ENCODE measurements at places on chromosomes 4 and X.

DNA sequence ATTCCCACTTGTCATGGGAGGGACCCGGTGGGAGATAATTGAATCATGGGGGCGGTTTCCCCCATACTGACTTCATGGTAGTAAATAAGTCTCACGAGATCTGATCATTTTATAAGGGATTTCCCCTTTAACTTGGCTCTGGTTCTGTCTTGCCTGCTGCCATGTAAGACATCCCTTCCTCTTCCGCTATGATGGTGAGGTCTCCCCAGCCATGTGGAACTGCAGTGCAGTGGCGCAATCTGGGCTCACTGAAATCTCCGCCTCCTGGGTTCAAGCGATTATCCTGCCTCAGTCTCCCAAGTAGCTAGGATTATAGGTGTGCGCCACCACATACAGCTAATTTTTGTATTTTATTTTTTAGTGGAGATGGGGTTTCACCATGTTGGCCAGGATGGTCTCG is 2.9 kb downstream of the HPGDS start:
- no peak for DNase-seq

- DNase-seq: no peak
Measured at GRCh38 chrX:41689711-41690110, 938 bp downstream of the GPR34 start.

DNA sequence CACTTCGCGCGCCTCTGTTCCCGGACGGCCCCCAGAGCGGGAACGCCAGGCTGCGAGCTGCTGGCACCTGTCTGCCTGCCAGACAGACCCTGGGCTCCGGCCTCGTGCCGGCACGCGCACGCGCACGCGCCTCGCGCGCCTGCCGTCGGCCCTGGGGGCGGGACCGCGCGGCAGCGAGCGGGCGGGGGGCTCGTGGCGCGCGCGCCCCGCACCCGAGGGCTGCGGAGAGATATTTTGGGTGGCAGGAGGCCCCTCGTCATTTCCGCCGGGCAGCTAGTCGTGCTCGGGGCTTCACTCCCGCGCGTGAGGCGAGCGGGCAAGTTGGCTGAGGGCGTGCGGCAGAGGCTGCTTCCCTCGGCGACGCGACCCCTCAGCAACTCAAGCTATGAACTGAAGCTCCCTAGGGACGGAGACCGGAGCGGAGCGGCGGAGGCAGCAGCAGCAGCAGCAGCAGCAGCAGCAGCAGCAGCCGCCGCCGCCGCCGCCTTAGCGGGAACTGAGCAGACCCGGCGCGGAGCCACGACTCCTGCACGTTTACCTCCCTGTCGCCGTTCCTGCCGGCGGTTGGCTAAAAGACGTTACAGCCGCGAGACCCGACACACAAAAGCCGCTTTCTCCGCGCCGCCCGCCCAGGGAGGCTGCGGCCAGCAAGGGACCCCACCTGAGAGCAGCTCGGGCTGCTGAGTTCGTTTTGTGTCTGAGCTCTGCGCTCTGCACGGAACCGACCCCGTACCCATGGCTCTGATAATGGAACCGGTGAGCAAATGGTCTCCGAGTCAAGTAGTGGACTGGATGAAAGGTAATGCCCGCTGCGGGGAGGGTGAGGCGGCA is at the start of gene CNKSR2:
Gene CNKSR2 (plus strand): TSS at position 256 of the 831 bp plus-strand sequence. CDS start 480 bp downstream, at position 736.
- no peak for DNase-seq

GRCh38 chrX:110222497-110223257 is 95.2 kb downstream of the AMMECR1 start:
- no peak for DNase-seq

DNA sequence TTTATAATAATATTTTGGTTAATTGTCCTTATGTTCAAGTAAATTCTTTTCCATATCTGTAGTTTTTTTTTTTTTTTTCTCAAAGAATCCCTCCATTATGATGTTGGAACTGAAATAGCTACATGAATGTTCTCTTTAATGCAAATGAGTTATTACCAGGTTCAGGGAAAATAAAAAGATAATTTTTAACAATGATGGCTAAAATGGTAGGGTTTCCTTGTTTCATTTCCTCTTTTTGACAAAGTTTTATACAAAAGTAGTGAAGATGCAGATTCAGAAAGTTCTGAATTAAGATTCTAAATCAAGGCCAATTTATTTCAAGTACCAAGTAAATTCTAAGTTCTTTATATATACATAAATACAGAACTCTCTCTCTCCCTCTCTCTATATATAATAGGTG is 779.0 kb upstream of the INTU start:
- no peak for DNase-seq

GRCh38 chr4:768076-768475 is 57.9 kb downstream of the CPLX1 start:
- no peak for DNase-seq

DNA sequence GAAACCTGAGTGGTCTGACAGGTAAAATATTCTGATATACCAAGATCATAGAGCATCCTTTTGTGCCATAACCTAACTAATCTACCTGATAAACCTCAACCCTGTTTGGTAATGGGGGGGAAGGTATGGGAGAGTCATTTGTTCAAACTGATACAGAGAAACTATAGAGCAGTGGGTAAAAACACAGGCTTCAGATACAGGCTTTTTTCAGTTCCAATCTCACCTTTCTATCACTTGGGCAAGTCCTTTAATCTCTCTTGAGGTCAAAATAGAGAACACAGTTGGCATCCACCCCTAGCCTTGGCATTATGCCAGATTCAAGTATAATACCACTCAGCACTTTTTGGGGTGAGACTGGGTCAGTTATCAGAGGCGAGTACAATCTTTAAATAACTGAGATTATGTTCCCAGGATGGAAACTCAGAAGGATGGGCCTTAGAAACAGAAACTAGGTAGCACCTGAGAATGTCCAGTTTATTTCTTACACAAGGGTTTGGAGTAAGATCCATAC is 880 bp upstream of the ETDC start:
- no peak for DNase-seq

- DNase-seq: peak; percentile 64
Measured at GRCh38 chr4:41339812-41340809, 83.4 kb downstream of the UCHL1 start.

GRCh38 chr4:47926667-47927258 is 12.4 kb upstream of the NFXL1 start:
- DNase-seq: peak; percentile 50

- no peak for DNase-seq
Measured at GRCh38 chrX:47621851-47622250, 2.2 kb upstream of the SYN1 start.

DNA sequence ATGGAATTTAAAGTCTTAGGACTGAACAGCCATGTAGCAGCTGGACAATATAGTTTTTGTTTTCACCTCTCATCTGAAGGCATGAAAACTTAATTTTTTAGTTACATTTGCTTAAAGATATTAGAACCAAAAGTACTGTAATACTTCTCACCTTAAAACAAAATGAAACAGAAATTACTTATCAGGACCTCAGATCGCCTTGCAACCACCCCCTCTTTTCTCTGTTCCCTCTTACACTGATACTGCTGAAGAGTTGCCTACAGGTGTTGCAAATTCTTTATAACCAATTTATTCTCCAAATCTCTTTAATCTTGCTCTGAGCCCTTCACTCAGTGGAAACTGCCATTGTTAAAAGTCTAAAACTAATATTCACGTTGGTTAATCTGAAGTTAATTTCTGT is 145.0 kb downstream of the SPCS3 start:
- no peak for DNase-seq

- no peak for DNase-seq
Measured at GRCh38 chrX:40374486-40374885, 206.3 kb upstream of the ATP6AP2 start.

GRCh38 chr4:6308899-6309643 is 39.4 kb downstream of the WFS1 start:
- DNase-seq: no peak

GRCh38 chrX:154850957-154851611 is 16.6 kb upstream of the SMIM9 start:
- DNase-seq: no peak

GRCh38 chr4:153651116-153651515 is 33.0 kb upstream of the TLR2 start:
- DNase-seq: no peak

GRCh38 chr4:166481055-166481454 is 608.0 kb downstream of the TLL1 start:
- DNase-seq: no peak

GRCh38 chr4:5955201-5955821 is 62.4 kb upstream of the CRMP1 start:
- no peak for DNase-seq

DNA sequence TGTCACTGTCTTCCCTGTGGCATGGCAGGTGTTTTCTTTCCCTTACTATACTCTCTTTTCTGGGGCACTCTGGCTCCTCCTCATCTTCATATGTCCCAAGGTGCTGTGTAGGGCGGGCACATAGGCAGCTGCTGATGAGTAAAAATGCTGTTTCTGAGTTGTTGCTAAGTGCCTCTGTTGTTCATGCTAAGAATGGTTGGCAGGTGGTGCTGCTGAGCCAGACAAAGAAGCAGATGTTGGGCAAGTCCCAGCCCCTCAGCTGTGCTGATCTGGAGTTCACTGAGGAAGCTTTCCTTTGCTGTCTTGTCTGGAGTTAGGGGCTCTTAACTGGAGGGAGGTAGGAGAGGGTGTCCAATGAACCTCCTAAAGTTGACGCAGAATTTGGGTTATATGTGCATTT is 40.6 kb downstream of the HADH start:
- DNase-seq: peak; percentile 82

GRCh38 chrX:133859860-133860259 is 125.5 kb downstream of the GPC3 start:
- no peak for DNase-seq

DNA sequence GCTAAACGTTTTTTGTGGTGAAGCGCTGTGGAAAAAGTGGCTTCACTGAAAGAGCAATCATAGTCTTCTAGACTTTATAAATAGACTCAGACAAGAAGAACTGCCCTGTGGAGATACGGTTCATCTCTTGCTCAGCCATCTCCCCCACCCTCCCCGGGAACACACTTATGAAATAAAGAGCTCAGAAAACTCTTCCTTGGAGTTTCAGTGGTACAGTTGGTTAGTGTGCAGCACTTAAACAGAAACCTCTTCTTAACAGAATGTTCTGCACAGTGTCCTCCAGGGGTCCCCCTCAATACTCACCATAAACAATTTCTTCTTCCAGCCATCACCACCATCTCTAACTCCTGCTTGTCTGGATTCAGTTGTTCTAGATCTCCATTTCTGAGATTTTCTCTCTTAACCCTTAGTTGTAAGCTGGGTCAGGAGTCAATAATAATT is 313.0 kb downstream of the ARHGAP10 start:
- DNase-seq: no peak

GRCh38 chr4:73499996-73500765 is 18.6 kb downstream of the AFM start:
- peak; percentile 2 for DNase-seq

- no peak for DNase-seq
Measured at GRCh38 chr4:81566161-81566591, 94.5 kb upstream of the RASGEF1B start.

Measured in AG08395 (cell line).